ENCODE measurements at places on chromosomes 5 and 9.

- DNase-seq, result no peak
Observed at GRCh38 chr9:450561-450960, 235.9 kb downstream of the DOCK8 start.

DNA sequence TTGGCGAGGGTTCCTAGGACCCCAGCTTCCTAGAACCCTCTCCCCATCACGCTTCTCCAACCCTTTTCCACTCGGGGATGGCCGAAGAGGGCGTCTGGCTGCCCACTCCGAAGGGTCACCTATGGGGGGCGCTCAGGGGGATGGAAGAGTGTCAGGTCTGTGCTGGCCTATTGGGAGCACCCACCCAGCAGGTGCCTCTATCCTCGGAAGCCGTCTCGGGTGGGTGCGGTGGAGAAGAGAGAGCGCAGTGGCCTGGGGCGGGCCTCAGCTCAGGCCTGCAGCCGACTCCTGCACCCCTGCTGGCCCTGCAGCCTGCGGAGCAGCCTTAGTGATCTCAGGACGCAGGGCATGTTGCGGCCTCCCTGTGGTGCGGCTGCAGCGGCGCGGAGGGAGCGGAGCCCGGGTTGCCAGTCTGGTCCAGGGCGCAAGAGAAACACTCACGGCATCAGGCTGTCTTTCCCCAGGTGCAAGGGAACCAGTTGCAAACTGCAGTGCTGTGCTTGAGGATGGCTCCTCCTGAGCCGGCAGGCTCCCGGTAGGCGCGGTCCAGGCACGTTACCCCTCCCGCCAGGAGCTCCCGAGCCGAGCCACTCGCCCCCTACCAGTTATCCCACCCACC is 1.5 kb upstream of the IRX2 start:
- peak; percentile 61 for DNase-seq

- no peak for DNase-seq
Observed at GRCh38 chr9:81371824-81372223, 317.5 kb downstream of the TLE1 start.

DNA sequence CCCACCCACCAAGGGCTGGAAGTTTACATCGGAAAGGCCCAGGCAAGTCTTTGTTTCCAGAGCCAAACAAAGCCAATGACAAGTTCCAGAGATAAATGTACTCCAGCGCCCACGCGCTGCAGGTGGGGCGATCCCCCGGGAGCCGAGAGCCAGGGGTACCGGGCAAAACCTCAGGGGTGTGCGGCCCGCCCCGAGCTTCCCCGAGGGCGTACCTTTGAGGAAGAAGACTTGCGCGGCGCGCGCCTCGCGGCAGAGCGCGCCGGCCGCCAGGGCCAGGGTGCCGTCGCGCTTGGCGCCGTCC is 671 bp downstream of the DUSP1 start:
- no peak for DNase-seq

- DNase-seq, result no peak
Observed at GRCh38 chr9:23582836-23583235, 243.2 kb downstream of the ELAVL2 start.

- DNase-seq, result no peak
Observed at GRCh38 chr5:117318528-117318927, 743.9 kb upstream of the SEMA6A start.

DNA sequence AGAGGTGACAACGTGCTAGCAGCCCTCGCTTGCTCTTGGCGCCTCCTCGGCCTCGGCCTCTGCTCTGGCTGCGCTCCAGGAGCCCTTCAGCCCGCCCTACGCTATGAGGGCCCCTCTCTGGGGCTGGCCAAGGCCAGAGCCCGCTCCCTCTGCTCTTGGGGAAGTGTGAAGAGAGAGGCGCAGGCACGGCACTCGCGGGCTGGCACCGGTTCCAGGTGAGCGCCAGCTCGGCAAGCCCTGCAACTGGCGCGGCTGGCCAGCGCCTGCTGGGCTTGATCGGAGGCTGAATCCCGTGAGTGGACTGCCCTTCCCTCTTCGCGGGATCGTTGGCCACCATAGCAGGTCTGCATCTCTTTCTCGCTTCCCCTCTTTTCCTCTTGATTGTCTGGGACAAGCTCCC is 298.0 kb upstream of the PTPRD start:
- no peak for DNase-seq

GRCh38 chr5:169429044-169429443 is 128.1 kb upstream of the SLIT3 start:
- DNase-seq, result no peak

- peak; percentile 91 for DNase-seq
Observed at GRCh38 chr5:136769900-136770684, 404.7 kb upstream of the TRPC7 start.

GRCh38 chr5:133234911-133235310 is 183.1 kb downstream of the HSPA4 start:
- DNase-seq, result no peak

DNA sequence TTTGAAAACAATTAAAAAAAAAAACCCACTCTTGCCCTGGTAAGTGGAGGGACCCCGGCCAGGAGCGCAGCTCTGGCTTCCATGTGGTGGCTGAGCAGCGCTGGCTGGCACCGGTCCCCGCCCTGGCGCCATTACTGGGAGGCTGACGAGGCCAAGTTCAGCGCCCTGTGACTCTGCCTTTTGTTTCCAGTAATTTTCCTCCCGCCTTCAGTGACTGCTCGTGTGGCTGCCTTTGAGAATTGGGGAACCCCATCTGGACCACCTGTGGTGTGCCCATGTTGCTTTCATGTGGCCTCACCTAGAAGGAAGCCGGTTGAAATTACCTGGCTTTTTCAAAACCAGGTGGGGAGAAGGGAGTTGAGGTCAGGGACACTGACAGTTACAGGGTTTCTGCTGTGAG is 136.1 kb downstream of the GAPVD1 start:
- no peak for DNase-seq

DNA sequence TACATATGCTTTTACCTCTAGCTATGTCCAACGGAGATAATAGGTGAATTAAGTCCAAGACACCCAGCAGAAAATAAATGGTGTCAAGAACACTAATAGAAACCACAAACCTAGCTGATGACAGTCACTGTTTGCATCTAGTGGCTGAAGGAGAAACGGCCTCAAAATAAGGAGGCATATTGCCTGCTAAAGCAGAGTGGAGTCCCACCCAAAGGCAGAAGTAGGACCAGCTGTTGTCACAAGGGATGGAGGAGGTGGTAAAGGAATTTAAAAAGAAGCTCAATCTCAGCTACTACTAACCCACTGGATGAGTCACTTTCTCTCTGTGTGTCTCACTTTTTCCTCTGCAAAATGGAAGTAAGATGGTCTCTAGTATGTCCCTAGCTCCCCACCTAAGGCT is 224.3 kb downstream of the GRIA1 start:
- DNase-seq, result peak; percentile 48

- DNase-seq, result peak; percentile 55
Observed at GRCh38 chr5:107469485-107470294, 201.0 kb downstream of the EFNA5 start.

- peak; percentile 44 for DNase-seq
Observed at GRCh38 chr9:137150617-137151457, 11.9 kb downstream of the GRIN1 start.

GRCh38 chr9:33101104-33101951 is 24.9 kb upstream of the SMU1 start:
- DNase-seq, result peak; percentile 77

DNA sequence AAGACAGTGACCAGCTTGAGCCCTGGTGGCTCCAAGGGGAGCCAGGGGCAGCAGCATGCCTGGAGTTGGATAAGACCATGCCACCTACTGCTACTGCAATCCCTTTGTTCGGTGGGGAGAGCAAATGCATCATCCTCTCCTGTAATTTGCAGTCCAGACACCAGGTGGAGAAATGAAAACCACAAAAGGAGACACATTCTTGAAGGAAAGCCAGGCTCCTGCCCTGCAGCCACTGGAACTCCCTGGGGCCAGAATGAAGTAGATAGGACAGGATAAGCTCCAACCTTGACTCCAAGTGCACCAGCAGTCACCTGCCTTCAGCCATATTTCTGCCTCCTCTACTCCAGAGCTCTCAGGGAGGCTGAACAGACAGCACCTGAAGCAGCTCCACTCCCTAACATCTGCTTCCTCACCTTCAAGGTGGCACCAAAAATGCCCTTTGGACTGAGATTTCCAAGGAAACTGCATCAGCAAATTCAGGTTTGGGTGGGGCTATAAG is 65.1 kb upstream of the IQGAP2 start:
- peak; percentile 30 for DNase-seq

- no peak for DNase-seq
Observed at GRCh38 chr9:87944682-87945081, 26.9 kb downstream of the SPATA31C1 start.

DNA sequence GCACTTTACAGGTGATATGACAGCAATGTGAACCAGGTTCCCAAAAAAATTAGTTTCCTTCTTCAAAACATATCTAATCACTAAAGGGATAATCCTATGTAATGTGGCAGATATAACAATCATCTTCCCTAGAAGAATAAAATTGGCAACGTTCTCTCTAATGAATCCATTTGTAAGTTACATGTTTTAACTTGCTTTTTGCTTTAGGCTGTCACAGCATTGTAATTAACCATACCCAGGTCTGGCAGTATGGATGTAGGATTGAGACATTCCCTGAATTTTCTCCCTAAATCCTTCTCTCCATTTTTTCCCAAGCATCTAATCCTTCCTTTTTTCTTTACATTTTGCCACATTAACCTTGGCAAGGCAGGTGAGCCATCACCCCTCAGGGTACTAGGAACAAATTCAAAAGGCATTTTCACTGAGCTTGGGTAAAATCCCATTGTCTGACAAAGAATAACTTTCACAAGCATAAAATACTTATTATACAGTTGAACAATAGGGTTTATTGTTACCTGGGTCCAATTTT is 548.3 kb downstream of the SEMA5A start:
- DNase-seq, result no peak

GRCh38 chr5:143045062-143045461 is 274.9 kb downstream of the ARHGAP26 start:
- no peak for DNase-seq

DNA sequence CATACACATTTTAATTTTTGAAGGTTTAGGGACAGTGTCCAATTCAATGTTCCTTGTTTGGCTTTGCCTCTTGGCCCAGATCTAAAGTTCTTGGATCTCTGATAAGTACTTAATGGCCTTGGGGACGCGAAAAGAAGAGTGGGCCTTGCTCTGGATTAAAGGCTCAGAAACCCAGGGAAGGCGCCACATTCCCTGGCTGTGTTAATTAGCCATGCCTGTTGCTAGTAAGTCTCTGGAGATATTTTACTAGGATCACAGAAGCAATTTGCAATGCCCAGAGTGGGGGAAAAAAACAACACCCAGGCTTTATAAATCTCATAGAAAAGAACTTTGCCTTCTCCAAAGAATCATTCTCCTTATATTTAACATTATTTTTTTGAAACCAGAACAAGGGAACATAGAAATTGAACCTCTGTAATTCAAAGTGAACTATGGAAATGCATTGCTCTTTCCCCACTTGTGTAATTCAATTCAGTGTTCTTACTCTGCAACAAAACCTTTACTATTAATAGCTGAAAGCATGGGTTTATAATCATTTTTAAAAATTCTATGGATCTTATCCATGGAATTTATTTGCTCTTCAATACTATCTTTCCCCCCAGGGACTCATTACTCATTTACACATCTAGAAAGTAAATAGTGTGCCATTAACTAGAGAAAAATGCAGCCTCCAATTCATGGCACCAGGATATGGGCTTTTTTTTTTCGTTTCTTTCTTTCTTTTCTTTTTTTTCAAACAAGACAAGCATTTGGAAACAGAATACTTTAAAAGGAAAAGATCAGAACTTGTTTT is 172.2 kb upstream of the ANKRD55 start:
- no peak for DNase-seq

GRCh38 chr5:180612683-180613082 is 21.4 kb upstream of the SCGB3A1 start:
- DNase-seq, result no peak

GRCh38 chr9:108911820-108912219 is 22.1 kb downstream of the ELP1 start:
- DNase-seq, result no peak

GRCh38 chr5:73122875-73123810 is 2.8 kb downstream of the TMEM171 start:
- peak; percentile 86 for DNase-seq

- peak; percentile 78 for DNase-seq
Observed at GRCh38 chr5:75053304-75054133, 1.2 kb upstream of the GCNT4 start.

DNA sequence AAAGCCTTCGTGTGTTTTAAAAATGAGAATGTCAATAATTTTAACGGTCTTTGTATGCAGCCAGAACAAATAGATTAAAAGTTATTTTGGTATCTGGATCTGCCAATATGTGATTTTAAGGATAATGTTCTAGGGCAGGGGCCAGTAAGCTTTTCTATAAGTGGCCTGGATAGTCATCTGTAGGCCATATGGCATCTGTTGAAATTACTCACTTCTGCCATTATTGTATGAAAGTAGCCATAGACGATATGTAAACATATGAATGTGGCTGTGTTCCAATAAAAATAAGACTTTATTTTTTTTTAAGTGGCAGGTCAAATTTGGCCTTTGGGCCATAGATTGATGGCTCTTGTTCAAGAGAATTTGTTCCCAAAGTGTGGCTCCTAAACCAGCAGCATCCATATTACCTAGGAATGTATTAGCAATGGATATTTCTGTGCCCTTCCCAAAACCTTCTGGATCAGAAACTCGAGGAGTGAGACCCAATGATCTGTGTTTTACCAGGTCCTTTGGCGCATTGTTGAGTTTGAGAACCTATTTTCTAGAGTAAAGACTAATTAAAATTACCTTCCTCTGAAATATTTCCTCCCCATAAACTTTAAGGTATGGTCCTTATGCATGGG is 55.9 kb downstream of the C6 start:
- no peak for DNase-seq

- DNase-seq, result peak; percentile 99
Observed at GRCh38 chr9:128203024-128203706, at the start of gene DNM1. Gene DNM1, plus strand, starts transcription at chr9:128203379. Its CDS starts 92 bp downstream, at chr9:128203471.

DNA sequence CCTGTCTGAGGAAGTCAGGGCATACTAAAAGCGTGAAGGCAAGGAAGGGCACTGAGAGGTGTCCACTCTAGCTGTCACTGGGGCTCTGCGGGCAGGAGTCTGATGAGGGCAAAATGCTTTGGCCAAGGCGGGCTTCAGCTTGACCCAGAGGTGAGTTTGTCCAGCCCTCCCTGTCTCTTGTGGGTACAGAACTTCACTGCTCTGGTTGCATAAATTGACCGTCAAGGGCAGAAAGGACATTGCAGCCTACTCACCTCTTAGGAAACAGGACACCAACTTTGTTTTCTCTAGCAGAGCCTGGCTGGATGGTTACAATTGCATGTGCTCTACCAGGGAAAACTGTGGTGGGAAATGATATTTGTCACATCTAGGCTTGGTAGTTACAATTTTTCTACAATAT is 170.9 kb downstream of the TMEM38B start:
- DNase-seq, result no peak

GRCh38 chr5:60945813-60946187 is 795 bp downstream of the NDUFAF2 start:
- DNase-seq, result peak; percentile 55

- peak; percentile 41 for DNase-seq
Observed at GRCh38 chr9:116855881-116856662, 169.0 kb downstream of the TRIM32 start.

GRCh38 chr9:21559402-21560280 is 77.5 kb upstream of the IFNE start:
- peak; percentile 95 for DNase-seq

- DNase-seq, result no peak
Observed at GRCh38 chr5:172482156-172483020, 28.1 kb upstream of the SH3PXD2B start.

All from GM03348 (cell line).